ENCODE measurements at places on chromosomes 2 and 18. TPM values are rescaled to one million over a fixed set of nuclear protein-coding genes. Genes with fewer than 3 reads are reported as not detected.

RFTN2 gene
- 52.6 TPM for total RNA-seq

GLI2 gene
- 1.2 TPM for total RNA-seq

CHRNA1 gene
- not detected for total RNA-seq

MAP4K3 gene
- 93.0 TPM for total RNA-seq

ADAM23 gene
- 44.1 TPM for total RNA-seq

SNORC gene
- total RNA-seq = 4.6 TPM

NOSTRIN gene
- total RNA-seq = 6.0 TPM

UGT1A10 gene
- not detected for total RNA-seq

ABCG8 gene
- 1.2 TPM for total RNA-seq

SNED1 gene
- total RNA-seq = 6.5 TPM

PRPF40A gene
- 98.7 TPM for total RNA-seq

KRTCAP3 gene
- total RNA-seq = 0.46 TPM

SLC9A4 gene
- total RNA-seq = 0.69 TPM

COX7A2L gene
- total RNA-seq = 186 TPM

LINC00305 gene
- total RNA-seq = not detected

DLGAP1 gene
- total RNA-seq = 47.3 TPM

MRPS9 gene
- total RNA-seq = 19.6 TPM

POTEJ gene
- 0.46 TPM for total RNA-seq

SMYD1 gene
- total RNA-seq = not detected

DOK6 gene
- 80.7 TPM for total RNA-seq

Measured in diencephalon (tissue), 1 donor.